ENCODE measurements at places on chromosomes 16 and 17. TPM values are rescaled to one million over a fixed set of nuclear protein-coding genes. Genes with fewer than 3 reads are reported as not detected.

Gene ZKSCAN2
- 6.3 TPM for total RNA-seq

Gene NT5M
- total RNA-seq: 1.4 TPM

Gene CES1
- total RNA-seq: 3.7 TPM

Gene KRTAP4-5
- total RNA-seq: not detected

Gene ZPBP2
- total RNA-seq: not detected

Gene NLRC3
- 0.11 TPM for total RNA-seq

Gene PDE6G
- 0.54 TPM for total RNA-seq

Gene PIPOX
- 2.4 TPM for total RNA-seq

Gene CNTNAP1
- total RNA-seq: 14.2 TPM

Gene RNF157
- 0.76 TPM for total RNA-seq

Gene NECAB2
- not detected for total RNA-seq

Gene MRPL38
- 21.3 TPM for total RNA-seq

Gene MYL11
- total RNA-seq: not detected

Gene CA5A
- total RNA-seq: not detected

Gene CLEC19A
- not detected for total RNA-seq

Gene KRT36
- total RNA-seq: not detected

Gene GABARAP
- 440 TPM for total RNA-seq

Measured in articular chondrocyte of knee joint (primary cell).